ENCODE measurements at places on chromosomes 12 and 14.

DNA sequence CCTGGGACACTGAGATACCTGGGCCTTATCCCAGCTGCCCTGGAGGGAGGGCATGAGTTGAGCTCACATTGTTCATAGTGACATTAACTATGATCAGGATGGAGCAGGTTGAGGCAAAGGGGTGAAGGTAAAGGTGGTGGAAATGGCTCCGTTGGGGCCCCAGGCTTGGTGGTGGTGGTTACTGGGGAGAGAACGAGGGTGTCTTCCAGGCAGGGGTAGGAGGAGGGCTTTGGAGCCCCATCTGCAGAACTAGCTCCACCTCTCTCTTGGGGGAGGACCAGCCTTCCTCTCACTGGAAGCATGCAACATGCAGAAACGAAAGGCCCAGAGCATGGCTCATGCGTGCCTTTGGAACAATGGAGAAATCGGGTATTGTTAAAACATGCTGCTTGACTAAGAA lies 217.0 kb downstream of the SLC41A2 start:
- no peak for DNase-seq

GRCh38 chr12:62075870-62076269 lies 184.3 kb upstream of the USP15 start:
- DNase-seq: no peak

- DNase-seq: no peak
Measured at GRCh38 chr12:109230193-109230592, 78.9 kb downstream of the FOXN4 start.

- DNase-seq: no peak
Measured at GRCh38 chr14:89267656-89268055, 149.4 kb downstream of the FOXN3 start.

DNA sequence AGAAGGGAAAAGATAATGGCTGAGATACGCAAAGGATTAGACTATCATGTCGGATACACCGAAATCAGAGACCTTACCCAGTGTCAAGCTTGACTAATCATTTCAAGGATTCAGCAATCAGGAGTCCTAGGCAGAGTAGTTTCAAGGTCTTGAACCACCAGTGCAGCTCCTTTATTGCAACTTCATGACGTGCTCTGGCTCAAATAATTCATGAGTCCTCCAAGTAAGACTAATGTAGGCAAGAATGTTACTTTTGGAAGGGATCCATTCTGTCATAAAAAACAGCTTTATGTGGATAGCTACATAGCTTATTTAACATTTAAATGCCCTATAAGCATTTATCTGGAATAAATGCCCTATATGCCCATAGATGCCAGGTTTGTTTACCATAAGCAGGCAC lies 123.2 kb downstream of the LMO3 start:
- no peak for DNase-seq

DNA sequence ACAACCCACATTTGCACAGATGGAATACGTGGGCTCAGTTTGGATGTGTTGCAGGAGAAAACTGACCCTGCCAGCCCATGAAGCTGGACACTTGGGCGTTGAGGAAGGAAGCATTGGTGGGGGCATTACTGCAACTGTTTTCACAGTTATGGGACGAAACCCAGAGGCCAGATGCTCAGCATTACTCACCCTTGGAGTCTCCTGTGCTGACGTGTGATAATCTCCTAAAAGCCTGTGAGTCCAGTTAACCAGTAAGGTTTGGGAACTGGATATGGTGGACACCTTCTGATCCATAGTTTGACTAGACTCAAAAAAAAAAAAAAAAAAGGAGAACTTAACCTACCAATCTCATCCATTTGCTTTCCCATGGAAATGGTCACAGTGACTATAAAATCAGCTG lies 52.8 kb upstream of the EGLN3 start:
- DNase-seq: no peak

DNA sequence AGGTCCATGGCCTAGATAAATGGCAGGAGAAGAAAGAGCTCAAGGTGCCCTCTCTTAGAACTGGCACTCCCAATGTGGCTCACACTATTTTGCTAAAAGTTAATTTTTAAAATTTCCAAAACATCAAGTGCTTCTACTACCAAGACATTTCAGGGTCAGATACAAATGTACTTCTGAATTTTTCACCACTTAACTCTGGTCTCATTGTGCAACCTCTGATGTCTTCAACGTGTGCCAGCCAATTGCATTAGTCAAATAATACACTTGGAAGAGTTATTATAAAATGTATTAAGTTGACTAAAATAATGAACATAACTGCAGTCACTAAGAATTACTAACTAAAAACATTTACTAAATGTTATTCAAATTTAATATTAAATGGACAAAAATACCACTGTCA lies 41.3 kb downstream of the SLC25A47 start:
- DNase-seq: no peak

DNA sequence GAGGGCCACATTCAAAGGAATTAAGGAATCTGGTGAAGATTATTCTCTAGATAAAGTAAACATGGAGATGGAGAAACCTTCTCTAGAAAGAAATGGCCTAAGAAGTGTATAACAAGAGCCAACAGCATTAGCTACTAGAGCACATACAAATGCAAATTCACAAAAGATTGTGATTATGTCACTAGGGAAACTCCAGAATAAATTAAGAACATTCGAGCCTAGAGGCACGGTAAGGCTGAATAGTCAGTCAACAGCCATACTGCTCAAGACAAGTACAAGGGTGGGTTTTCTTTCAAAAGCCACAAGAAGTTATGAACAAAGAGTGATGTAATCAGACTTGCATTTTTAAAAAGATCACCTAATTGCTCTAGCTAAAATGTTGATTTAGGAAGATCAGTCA lies 25.4 kb downstream of the PPP4R3A start:
- DNase-seq: no peak

DNA sequence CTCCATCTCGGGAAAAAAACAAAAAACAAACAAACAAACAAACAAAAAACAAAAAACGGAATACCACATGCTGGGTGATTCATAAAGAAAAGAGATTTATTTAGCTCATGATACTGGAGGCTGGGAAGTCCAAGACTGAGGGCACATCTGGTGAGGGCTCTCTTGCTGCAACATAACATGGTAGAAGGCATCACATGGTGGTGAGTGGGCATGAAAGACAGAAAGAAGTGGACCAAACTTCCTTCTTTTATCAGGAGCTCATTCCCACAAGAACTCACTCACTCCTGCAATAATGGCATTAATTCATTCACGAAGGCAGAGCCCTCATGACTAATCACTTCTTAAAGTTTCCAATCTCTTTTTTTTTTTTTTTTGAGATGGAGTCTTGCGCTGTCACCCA lies 8.0 kb upstream of the LGMN start:
- no peak for DNase-seq

DNA sequence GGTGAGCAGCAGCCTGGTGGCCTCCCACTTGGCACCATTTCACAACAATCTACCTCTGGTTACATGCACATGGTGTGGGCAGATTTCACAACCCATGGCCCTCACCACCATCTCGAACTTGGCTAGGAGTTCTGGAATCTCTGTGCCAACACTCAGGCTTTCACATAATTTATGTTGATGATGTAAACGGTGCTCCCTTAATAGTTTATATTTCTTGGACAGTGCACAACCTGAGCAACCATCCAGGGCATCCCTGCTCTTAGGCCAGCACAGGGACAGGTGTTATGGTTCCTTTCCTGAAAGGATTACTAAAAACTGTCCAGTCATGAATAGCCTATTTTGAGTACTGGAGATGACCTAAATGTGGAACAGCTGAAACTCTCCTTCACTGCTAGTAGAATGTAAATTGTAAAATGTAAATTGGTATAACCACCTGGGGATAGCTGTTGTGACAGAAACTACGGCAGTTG lies 28.6 kb downstream of the ABCB9 start:
- DNase-seq: no peak

GRCh38 chr14:84090837-84091236 lies 1439.1 kb upstream of the FLRT2 start:
- DNase-seq: no peak

DNA sequence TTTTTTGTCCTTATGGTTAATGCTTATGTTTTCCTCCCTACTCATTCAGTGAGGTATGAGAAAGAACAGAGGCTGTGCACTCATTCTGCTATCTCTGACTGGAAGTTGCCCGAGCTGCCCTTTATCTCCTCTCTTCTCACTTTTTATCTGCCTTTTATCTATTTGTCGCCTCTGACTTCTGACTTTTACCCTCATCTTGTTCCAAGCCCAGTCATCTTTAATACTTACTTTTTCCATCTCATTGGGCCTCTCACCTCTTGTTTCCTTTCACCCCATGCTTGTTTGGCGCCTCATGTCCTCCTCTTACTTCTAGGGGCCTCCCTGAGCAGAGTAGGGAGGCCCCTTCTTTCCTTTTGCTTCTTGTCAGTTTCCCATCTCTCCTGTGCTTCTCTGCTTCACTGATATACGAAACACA lies 50.7 kb downstream of the DIP2B start:
- no peak for DNase-seq

DNA sequence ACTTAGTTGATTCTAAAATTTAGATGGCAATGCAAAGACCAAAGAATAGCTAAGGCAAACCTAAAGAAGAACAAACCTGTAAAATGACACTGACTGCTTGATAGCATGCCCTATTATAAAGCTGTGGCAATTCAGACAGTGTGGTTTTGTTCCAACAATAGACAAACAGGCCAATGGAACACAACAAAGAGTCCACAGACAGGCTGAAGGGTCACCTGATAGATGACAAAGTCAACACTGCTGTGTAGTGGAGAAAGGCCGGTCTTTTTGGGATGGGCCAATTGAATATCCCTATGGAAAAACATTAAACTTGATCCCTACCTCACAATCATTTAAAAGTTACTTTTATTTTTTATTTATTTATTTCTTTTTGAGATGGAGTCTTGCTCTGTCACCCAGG lies 33.8 kb upstream of the SLC25A3 start:
- no peak for DNase-seq
